ENCODE measurements at places on chromosomes 6 and 20. TPM values are rescaled to one million over a fixed set of nuclear protein-coding genes. Genes with fewer than 3 reads are reported as not detected.

CST5 gene
- total RNA-seq: not detected

DNA sequence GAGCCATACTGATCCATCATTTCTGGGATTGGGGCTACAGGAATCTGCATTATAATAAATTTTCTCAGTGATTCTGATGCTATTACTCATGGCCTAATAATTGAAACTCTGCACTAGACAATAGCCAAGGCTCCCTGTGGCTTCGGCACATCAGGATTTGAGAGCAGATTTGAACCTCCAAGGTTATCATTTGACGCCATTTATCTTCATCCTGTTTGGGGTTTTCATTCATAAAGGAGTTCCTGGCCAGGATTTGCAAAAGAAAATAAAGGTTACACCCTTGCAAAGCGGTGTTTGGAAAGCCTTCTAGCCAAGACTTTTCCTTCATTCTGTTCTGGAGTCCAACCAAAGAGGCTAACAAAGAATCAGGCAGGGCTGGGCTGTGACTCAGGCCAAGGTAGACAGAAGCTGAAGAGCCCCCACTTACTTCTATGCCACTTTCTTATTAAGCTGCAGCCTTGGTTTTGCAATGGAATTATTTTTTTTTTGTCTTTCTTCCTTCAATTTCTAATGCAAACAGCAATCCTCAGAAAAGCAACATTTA is 330.1 kb downstream of the DHX35 start:
- DNase-seq: no peak

GRCh38 chr6:99822741-99823512 is 171.1 kb downstream of the MCHR2 start:
- peak; percentile 23 for DNase-seq

- no peak for DNase-seq
These were observed 150.7 kb upstream of the PRDM1 start for GRCh38 chr6:105935416-105935815.

- DNase-seq: peak; percentile 62
These were observed 3.0 kb downstream of the TCEA2 start for GRCh38 chr20:64065974-64066343.

Data from thymus (tissue), 14 donors.